Hematopoietic multipotent progenitor cell treated with erythropoietin and hydrocortisone succinate and interleukin-3 and kit ligand, for 8 days (in vitro differentiated cells): ENCODE measurements at places on chromosomes 11 and 22.

GRCh38 chr11:103659206-103659618, 377.2 kb upstream of the DDI1 start:
- no peak for DNase-seq

GRCh38 chr11:36407356-36407755, 102.7 kb downstream of the TRAF6 start:
- DNase-seq: no peak

- no peak for DNase-seq
Measured at GRCh38 chr11:88680806-88681205, 343.3 kb upstream of the CTSC start.

GRCh38 chr11:120425527-120425926, 86.0 kb upstream of the GRIK4 start:
- DNase-seq: no peak

- peak; percentile 65 for DNase-seq
Measured at GRCh38 chr22:29727131-29727523, 7.3 kb downstream of the CABP7 start.

DNA sequence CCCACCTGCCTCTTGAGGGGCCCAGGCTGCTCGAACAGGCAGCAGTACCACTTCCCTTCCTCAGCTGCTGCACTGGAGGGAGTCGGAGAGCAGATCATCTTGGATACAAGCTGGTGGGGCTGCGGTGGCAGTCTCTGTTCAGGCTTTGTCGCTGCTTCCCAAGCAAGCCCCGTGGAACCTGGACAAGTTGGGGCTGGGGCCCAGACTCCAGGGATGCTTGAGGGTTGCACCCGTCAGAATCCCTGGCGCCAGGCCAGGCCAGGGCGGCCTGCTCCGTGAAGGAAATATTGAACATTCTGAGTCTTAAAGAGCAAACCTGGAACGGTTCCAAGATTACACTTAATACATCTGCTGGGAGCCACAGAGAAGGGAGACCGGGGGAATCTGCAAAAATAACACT, 310.1 kb upstream of the SORL1-AS1 start:
- no peak for DNase-seq

DNA sequence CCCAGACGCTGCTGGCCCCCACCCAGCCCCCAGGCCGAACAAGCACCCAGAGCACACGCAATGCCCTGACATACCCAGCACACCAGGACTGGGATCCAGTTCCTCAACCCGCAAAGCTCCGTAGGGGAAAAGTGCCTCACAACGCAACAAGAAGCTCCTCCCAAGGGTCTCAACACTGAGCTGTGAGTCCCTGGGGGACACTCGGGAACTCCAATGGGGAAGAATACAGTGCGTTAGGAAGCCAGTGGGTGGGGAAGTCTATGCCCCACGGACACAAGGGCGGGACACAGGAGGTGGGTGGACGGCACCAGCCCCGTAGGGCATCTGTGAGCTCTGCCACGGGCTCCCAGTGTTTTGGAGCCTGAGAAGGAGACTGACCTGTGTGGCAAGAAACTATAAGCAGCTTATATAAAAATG, 1.6 kb downstream of the DEAF1 start:
- DNase-seq: no peak

DNA sequence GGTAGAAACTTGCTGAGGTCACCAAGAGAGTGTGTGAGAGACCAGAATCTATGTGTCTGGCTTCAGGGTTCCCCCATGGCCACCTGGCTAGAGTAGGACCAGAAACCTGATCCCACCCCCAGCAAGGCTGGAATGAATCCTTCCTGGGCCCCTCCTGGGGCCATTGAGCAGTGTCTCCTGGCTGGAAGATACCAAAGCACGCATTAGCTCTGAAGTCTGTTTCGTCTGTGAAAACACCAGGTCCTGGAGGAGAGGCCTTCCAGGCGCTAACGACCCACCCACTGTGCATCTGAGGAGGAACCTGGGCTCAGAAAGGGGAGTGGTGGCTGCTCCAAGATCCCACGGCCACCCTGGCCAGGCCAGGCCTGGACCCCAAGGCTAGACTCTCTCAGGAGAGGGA, 15.5 kb upstream of the TSKU start:
- DNase-seq: no peak

DNA sequence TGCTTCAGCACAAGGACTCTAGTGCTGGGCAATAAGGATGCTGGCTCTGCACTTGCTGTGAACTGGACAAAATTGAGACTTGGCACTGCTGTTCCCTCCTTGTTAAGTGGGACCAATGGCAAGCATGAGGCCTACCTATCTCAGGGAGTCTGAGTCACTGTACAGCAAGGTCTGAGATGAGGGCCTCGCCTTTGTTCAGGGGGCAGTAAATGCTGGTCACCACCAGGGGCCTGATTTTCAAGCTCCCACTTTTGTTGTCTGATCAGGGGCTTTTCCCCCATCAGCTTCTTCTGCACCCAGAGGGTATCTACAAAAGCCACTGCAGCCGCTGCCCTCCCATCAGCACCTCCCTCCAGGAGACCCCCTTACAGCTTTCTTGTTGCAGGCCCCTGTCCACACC, 22.8 kb downstream of the DHCR7 start:
- DNase-seq: no peak

DNA sequence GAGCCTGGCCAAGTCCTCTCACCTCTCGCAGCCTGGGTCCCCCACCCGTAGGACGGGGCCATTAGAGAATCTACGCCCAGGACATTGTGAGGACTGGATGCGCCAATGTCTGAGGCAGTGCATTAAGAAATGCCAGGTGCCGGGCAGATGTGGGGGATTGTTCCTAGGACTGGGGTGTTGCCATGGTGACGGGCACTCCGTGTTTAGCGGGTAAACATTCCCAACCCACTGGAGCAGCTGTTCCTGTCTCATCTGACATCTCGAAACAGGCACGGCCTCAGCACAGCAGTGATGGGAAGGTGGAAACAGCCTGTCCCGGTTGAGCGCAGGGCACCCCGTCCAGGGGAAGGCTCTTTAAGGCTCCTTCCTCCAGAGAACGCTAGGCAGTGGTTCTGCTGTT, 99.6 kb upstream of the RTL6 start:
- DNase-seq: no peak

DNA sequence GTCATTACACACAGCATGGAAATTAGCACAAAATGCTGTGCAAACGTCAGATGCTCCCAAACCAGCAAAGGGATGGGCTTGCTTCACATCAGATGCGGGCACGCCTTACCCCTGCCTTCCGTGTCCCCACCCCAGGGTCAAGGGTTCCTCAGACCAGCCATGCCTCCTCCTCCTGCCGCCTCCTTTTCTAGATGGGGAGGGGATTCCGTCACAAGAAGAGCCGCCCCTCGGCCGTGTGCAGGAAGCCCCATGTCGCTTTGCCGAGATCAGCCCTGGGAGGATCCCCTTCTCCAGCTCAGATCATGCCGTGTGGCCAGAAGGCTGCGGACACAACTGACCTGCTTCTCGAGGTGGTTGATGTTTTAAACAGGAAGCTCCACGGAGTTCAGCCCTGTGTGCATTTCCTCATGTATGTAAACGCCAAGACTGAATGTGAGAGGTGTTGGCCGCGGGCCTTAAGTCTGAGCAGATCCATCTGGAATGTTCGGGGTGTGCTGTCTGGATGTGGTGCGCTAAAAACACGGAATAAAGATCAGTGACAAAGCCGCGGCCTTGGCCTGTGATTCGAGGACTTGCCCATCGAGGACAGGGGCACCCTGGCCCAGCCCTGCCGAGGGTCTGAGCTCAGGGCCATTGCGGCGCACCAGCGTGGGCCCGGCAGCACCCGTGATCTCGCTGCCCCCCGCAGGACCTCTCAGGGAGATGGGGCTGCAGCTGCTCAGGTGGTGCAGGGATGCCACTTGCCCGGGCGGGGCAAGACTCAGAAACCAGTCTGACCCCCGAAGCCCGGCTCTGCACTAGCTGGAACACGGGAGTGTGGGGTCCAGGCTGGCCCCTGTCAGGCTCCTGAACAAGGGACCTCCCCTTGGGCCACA, 412.9 kb downstream of the TBC1D22A start:
- DNase-seq: no peak

- DNase-seq: peak; percentile 44
Measured at GRCh38 chr22:49880281-49880680, 26.6 kb downstream of the ZBED4 start.

DNA sequence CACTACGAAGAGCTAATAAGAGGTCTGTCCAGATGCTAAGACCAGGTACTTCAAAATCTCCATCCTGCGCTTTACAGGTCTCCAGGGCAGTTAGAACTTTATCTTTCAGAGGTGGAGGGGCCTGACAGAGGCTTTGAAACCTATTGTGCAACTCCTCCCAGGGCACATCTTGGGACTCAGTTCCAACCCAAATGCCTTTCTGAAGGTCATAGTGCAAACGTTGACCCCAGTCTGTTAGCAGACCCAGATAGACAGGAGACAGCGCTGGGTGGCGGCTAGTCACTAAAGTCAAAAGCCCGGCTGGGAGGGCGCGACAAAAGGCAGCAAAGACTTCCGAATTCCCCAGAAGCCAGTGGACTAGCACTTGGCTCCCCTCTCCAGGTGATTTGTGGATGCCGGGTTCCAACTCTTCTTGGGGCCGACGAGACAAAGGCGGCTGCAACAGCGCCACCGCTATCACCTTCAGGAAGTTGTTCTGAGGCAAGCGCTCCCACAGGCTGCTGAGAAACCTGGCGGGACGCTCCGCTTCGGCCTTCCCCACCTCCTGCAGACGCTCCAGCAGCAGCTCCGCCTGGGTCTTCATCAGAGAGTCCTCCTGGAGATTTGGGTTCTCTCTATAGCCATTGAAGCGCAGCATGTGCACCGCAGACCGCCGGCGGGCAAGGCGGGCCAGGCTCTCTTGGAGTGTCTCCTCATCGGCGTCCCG, 728 bp downstream of the FANCF start:
- DNase-seq: peak; percentile 73

DNA sequence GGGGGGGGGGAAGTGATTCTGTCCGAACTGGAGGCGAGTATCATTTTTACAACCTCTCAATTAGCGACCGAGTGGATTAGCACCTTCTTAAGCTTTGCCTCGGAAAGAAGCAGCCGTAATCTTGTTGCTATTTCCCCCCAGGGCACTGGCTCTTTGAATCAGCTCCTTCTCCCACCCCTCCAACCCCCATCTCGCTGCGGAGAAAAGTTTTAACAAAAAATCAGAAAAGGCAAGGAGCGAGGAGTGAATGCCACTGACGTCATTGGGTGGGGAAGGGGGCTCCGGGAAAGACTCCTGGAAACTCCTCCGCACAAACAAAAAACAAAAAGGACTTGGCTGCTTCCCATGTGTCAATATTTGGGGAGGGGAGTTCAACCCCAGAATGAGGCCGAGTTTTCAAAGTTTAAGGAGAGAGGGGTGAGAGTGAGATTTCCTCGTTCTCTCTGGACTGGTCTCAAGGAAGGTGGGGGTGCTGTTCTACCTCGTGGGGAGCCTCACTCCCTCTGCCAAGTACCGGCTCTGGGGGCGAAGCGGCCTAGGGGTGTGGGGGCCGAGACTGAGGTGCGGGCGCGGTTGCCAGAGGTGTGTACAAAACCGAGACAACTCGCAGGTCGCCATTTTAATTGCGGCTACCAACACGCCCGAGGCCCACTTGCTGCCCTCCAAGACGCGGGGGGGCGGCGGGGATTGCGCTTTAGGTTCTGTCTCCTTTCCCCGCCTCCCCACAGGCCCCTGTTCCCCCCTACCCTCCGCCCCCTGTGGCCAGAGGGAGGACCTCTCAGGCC, 2.5 kb upstream of the PAX6 start:
- no peak for DNase-seq

GRCh38 chr11:8207080-8208000, 38.5 kb upstream of the RIC3 start:
- no peak for DNase-seq

GRCh38 chr11:693887-694562, 997 bp downstream of the DEAF1 start:
- DNase-seq: no peak

- DNase-seq: no peak
Measured at GRCh38 chr22:37119872-37120271, 10.4 kb upstream of the TMPRSS6 start.

DNA sequence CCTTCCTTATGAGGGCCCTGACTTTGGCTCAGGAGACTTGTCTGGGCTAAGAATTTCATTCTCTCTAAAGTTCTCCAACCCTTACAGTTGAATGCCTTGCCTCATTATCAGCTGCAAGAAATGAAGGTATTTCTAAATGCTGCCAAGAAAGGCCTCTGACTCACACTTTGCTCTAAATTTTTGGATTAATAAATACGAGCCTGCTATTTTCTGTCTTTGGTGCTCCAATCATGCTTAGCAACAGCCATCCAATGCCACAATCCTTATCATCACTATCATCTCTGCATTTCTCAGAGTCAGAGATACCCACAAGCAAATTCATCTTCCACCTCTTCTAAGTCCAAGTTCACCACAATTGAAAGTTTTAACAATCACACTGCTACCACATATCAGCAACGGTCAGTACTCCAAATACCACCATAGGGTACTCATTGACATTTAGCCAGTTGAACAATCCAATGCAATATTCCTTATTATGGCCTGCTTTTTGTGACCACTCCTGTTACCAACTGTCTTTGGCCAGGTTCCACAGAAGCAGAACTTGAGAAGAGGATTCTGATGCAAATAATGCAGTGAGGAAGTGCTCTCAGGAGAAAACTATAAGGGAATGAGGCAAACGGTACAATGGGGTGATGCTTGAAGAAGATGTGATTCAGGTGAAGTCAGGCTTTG, 5.7 kb downstream of the PATE2 start:
- DNase-seq: no peak

- no peak for DNase-seq
Measured at GRCh38 chr22:19664951-19665783, 49.1 kb upstream of the SEPTIN5 start.

- DNase-seq: no peak
Measured at GRCh38 chr22:43723816-43724215, 88.3 kb downstream of the EFCAB6 start.

DNA sequence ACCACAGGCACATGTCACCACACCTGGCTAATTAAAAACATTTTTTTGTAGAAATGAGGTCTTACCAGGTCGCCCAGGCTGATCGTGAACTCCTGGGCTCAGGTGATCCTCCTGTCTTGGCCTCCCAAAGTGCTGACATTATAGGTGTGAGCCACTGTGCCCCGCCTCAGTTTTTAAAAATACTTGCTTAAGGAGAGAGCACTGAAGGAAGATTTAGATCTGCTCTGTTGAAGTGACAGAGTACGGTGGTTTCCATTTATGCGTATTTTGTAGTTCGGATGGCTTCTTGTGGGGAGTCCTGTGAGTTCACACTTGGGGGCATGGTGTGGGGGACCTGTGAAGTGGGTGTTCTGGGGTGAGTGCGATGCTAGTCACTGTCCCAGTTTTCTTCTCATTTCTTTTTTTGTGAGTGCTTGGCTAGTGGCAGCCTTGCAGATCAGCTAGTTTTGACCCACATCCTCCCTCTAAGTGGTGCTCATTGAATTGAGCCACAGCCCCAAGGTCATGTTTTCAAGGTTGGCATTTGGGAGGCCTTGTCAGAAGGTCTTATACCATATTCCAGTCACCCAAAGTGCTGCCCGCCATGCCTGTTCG, 31.5 kb downstream of the PTPRJ start:
- DNase-seq: no peak

- no peak for DNase-seq
Measured at GRCh38 chr11:8262552-8263108, 1.0 kb downstream of the LMO1 start.

GRCh38 chr11:123247496-123247799, 52.4 kb upstream of the CLMP start:
- DNase-seq: no peak
